ENCODE measurements at places on chromosomes 7 and 10.

DNA sequence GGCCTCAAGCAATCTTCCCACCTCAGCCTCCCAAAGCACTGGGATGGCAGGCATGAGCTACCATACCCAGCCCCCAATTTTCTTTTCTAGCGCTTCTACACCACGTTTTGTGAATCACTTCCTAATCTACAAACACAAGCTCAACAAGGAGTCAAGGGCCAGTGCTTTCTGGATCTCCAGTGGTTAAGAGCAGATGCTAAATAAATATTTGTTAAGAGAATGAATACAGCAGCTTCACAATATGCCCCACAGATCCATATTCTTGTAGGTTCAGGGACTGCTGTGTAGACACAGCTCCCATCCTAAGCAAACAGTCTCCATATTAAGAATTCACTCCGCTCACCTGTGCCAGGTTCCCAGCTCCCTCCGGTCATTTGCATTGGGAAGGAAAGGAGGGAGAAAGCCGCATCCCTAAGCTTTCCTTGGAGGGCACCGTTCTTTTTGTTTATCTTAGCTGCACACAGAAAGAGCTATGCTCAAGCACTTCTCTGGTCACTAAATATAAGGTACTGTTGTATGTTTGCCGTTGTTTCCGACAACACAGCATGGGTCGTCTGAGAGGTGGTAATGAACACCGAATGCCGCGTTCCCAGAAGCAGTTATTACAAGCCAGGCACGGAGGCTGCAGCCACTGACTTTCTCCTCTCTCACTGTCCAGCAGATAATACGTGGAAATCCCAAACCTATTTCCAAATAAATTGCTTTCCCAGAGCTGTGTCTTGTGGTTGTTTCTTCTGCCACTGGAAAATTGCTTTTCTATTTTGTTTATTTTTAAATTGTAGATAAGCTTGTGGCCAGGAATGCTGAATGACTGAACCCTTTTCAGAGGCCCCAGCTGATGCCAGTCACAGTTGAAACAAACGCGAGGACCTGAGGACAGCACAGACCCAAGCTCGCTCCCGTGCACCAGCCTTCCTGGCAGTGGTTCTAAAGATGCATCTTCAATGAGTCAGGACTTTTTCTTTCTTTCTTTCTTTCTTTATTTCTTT, 217.1 kb downstream of the PRPF18 start:
- ATAC-seq: no peak

- peak; percentile 52 for ATAC-seq
Observed at GRCh38 chr10:80459047-80459865, 5.1 kb downstream of the TSPAN14 start.

GRCh38 chr7:55420530-55420929, 55.4 kb downstream of the LANCL2 start:
- no peak for ATAC-seq

- ATAC-seq: no peak
Observed at GRCh38 chr10:124677293-124677699, 66.9 kb downstream of the FAM53B start.

GRCh38 chr10:112271982-112272381, 11.2 kb upstream of the TECTB start:
- no peak for ATAC-seq

DNA sequence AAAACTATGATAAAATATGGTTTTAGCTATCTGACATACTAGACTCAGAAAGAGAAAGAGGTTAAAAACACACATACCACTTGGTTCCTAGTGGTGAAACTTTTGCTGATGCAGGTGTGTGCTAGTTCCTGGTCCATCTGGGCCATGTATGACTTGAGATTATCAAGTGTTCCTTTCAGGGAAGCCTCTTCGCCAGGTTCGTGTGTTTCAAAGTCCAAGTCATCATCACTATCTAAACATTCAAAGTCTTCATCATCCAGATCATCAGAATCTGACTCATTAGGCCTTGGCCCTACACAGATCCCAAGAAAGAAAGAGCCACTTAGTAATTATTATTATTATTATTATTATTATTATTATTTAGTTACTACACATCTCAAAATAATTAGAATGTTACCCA, 26.4 kb downstream of the NUDT13 start:
- no peak for ATAC-seq

- no peak for ATAC-seq
Observed at GRCh38 chr10:127318396-127318795, 122.0 kb upstream of the INSYN2A start.

GRCh38 chr7:19061331-19061730, 56.1 kb downstream of the TWIST1 start:
- no peak for ATAC-seq

DNA sequence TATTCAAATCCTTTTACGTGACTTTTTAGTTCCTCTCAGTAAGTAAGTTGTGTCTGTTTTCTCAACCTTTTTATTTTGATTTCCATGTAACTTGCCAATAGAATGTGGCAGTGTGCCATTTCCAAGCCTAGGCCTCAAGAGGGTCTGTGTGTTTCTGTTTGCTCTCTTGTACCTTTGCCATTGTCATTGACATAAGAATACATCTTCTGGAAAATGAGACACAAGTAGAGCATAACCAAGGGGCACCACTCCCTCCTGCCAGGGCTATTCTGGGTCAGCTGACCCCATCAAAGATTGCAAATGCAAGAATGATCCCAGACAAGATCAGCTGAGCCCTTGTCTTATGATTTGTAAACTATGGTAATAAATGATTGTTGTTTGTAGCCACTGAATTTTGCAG, 524.0 kb downstream of the IPMK start:
- ATAC-seq: no peak

DNA sequence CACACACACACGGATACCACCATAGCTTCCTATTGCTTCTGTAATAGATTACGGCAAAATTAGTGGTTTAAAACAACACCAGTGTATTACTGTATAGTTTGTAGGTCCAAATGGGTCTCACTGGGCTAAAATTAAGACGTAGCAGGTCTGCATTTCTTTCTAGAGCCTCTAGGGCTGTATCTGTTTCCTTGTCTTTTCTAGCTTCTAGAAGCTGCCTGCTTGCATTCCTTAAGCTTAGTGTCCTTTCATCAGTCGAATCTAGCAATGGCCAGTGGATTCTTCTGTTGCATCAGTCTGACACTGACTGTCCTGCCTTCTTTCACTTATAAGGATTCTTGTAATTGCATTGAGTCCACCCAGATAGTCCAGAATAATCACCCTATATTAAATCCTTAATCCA, 882.3 kb downstream of the PCDH15 start:
- ATAC-seq: no peak

DNA sequence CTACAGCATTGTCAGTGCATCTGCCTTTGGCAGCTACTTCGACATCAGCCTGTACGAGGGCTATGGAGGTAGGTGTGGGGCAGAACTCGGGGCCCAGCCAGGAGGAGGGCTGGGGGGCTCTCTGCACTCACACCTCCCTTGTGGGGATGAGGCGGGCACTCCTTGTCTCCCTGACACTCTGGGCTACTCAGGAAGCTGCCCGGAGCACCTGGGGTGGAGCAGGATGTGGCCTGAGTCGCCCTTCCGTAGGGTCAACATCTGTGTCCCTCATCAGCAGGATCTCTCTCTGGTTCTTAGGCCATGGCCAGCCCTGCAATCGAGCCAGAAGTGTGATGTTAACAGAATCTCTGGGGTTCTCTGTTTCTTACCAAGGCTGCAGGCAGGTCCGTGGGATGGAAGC, 40.2 kb downstream of the C10orf105 start:
- ATAC-seq: no peak

GRCh38 chr7:85890244-85890811, 703.5 kb upstream of the SEMA3D start:
- ATAC-seq: no peak

DNA sequence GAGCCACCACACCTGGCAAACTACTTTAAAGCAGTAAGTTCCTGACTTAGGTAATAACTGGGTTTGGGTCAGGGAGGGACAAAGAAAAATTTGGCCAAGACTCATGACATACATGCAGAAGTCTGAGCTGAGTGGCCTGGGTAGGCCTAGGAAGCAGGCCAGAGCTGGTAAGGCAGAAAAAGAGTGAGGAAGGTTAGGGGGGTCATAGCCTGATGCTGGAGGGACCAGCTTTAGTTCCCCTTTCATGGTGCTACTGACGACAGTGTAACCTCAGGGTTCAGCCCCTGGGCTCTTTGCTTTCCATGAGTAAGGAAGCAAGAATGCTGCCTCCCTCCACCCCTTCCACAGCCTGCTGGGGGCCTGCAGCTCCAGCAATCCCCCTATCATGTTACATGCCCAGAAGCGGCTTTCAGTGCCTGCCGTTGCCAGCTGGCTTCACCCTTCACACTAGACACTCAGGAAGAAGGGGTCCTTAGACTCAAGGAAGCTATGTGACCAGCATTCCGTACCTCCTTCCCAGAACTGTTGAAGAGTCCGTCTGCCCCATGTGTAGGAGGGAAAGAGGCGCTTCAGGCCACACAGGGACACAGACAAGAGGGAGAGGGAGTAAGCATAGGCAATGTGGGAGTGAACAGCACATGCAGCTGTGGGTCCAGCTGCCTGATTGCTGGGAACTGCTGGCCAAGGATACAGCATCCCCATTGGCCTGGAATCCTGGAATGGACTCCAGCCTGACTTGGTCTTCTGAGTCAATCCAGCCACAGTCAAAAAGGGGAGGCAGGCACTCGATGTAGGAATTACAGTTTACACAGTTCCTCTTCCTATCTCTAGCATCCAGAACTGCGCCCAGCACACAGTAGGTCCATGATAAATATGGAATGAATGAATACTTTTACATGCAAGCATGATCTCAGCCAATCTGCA, 4.1 kb upstream of the PLAU start:
- ATAC-seq: no peak

DNA sequence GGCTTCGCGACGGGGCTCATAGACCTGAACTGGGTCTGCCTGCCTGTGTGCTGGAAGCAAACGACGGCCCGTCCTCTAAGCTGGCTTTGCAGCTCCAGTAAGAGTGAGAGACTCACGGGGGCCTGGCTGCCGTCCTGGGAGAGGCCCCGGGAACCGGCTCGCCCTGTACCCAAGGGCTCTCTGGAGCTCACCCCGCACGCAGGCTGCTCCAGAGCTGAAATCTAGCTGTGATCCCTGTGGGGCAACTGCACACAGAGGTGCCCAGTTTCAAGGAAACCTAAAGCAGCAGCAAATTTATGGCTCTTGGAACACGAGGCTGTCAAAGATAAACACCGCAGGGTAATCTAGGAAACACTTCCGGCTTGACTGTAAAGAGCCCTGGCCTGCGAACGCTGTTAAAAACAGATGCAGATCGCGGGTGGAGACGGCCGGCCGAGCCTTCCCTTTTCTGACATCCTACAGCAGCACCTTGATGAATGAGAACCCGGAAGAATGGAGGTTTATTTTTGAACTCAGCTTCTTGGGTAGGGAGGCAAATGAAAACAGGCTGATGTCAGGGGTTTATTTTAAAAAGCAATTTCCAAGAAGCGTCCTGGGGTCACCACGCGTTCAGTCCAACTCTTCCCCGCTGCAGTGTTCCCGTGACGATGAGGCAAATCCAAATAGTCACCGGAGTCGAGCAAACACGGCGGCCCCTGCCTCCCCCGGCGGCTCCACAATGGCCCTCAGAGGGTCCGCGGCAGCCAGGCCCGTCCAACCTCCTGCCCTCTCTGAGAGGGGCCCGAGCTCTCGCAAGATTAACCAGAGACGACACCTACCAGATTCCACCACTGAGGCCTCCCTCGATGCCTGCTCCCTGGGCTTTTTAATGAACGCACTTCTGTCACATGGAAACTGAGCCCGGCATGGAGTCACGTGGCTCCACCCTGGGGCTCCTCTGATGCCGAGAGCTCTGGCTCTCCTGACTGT, 29.6 kb downstream of the AMZ1 start:
- ATAC-seq: no peak

DNA sequence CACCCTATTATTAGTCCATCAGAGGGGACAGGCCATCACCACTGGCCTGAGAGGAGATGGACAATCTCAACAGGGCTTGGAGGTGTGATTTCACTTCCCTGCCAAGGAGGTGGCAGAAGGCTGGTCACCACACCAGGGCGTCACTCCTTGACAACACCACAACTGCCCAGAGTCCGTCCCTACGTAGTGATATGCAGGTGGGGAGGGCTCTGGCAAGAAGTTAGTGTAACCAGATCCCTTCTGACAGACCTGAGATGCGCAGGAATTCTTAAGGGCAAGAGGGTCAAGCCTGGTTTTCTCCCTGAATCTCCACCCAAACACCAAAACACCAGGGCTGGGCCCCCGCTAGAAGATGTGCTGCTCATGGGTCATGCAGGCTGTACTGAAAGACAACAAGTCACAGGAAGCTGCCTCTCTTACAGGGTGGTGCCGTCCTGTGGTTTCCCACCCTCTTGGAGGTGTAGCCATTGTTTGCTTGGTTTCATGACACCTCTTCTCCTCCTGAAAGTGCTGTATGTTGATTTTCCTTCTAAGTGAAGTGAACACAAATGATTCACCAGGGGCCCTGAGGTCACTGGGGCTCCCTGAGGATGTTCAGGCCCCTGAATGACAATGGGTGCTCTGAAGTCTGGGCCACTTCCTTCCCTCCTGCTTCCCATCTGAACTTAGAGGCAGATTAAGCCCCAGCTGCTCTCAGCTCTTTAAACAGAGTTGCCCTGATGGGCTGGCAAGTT, 27.1 kb downstream of the ATXN7L1 start:
- peak; percentile 98 for ATAC-seq

GRCh38 chr10:6101181-6101580, 12.3 kb downstream of the RBM17 start:
- no peak for ATAC-seq

DNA sequence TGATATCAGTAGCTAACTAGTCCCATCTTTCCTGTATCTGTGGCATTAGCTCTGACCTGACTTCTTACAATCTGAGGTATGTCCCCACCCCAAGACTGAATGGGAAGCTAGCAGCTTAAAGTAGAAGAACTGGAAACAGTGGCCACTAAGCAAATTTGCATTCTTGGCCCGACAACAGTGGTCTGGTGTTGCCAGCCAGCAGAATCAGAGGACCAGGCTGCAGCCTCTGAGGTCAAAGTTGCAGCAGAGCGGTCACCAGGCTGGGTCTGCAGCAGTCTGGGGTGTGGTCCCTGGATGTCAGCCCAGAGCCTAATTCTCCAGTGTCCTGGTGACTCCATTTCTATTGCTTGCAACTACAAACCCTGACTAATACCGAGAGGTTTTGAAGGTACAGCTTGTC, 26.3 kb downstream of the FAM107B start:
- ATAC-seq: no peak

DNA sequence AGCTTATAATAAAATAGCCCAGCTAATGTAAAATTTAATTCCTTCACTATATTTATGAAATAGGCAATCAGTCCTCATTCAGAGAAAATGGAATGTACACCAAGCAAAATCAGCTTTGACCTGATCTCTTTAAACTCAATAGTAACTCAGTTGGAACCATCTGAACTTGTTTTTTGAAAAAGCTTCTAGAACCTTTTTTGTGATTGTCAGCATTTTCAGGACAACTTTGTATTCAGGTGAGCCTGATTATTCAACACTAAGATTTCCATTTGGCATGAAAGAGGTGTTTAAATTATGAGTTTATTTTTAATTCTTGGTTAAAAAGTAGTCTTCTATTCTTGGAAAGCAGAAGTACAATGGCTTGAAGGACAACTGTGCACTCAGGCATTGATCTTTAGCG, 89.5 kb downstream of the FRMD4A start:
- ATAC-seq: no peak

Data from activated T-helper 17 cell treated with anti-CD3 and anti-CD28 coated beads, Interleukin-2, amount 50 U/mL, for 72 hours (primary cell).